ENCODE measurements at places on chromosomes 3 and 15.

- no peak for DNase-seq
Observed at GRCh38 chr15:31149987-31150386, 48.5 kb upstream of the TRPM1 start.

GRCh38 chr15:74010929-74011540 is 16.5 kb downstream of the PML start:
- no peak for DNase-seq

- DNase-seq, result no peak
Observed at GRCh38 chr3:27666708-27667107, 55.4 kb downstream of the EOMES start.

DNA sequence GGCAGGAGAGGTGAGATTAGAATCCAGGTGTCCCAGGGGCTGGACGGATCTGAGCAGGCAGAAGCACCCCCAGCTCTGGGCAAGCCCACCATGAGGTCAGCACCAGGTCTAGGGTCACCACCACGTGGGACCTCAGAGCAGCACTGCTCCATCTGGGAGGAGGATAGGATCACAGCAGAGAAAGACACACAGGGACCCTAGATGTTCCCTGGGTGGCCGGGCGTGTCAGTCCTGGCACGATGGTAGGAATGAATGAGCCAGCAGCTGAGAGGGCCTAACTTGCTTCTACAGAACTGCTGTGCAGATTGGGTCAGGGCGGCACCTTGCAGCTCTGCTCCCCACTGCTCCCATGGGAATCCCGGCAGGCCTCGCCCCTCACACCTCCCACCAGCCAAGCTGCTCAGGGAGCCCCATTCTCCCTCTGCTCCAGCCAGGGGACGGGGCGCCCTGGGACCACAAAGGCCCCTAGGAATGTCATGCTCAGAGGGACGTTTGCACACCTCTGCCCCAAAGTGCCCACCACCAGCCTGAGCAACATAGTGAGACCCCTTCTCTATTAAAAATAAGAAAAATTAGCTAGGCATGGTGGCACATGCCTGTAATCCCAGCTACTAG is 66.3 kb downstream of the ZNF445 start:
- no peak for DNase-seq

DNA sequence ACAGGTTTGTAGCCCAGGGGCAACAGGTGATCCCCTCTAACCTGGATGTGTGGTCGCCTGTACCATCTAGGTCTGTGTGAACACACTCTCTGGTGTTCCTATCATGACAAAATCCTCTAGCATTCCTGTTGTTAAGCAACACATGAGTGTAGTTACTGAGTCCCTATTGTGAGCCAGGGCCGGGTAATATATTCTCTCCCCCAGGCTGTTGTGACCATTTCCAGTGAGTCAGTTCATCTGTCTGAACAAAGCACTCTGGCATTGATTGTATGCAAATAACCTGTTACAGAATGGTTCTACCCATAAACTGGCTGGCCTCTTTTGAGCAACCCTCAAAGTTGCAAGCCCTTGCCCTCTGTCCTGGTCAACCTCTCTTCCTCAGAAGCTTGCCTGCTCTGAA is 2.6 kb upstream of the FLNB start:
- no peak for DNase-seq

GRCh38 chr3:65951836-65952505 is 86.7 kb downstream of the MAGI1 start:
- DNase-seq, result no peak

DNA sequence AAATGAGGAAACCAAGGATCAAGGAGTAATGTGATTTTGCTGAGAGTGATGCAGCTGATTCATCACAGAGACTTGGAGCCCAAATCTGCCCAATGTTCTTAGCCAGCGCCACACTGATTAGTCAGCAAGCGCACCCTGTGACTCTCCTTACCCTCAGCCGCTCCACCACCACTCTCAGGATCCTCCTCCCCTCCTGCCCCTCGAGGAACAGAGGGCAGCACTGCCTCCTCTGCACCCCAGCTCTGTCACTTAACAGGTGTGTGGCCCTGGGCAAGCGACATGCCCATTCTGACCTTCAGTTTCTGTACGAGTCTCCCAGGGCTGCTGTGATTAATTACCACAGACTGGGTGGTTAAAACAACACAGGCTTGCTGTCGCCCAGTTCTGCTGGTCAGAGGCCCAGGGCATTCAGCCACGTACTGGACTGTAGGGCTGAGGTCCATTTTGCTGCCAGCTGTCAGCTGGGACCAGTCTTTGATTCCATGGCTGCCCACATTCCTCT is 36.1 kb upstream of the HRH1 start:
- no peak for DNase-seq

DNA sequence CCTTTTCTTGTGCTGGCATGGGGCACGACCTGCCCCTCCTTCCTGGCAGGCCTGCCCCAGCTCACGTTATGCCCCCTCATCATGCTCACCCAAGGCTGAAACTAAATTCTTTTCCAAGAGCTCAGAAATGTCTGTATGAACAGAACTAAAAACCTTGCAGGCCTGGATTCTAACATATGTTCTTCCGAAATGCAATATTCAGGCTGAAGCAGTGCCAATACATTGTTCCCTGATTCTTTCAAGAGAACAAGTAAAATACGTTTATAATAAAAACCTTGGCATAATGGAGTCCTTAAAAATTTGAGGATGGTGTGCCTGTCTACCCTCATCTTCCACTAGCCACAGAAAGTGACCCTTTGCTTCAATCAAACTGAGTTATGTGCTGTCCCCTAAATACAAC is 48.5 kb upstream of the ICE2 start:
- no peak for DNase-seq

GRCh38 chr3:69058180-69058946 is 6.2 kb upstream of the TMF1 start:
- no peak for DNase-seq

- no peak for DNase-seq
Observed at GRCh38 chr3:138199851-138200250, 12.8 kb downstream of the ARMC8 start.

GRCh38 chr3:137121704-137122314 is 164.0 kb downstream of the IL20RB start:
- no peak for DNase-seq

DNA sequence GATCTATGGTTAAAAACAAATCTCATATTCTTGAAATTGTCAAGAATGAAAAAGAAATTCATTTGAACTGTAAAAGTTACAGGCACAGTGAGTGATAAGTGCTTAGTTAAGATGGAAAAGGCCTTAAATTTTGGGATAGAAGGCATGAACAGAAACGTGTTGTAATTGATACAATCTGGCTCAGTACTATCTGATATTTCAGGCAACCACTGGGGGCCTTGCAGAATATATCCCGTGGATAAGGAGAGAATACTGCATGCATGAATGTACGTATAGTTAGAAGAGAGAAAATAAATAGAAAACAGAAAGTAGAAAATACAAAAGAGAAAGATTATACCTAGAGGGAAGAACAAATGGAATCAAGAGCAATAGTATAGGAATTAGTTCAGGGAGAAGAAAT is 741.4 kb upstream of the CCDC54 start:
- DNase-seq, result no peak

GRCh38 chr3:18223571-18223970 is 201.6 kb downstream of the SATB1 start:
- DNase-seq, result no peak

DNA sequence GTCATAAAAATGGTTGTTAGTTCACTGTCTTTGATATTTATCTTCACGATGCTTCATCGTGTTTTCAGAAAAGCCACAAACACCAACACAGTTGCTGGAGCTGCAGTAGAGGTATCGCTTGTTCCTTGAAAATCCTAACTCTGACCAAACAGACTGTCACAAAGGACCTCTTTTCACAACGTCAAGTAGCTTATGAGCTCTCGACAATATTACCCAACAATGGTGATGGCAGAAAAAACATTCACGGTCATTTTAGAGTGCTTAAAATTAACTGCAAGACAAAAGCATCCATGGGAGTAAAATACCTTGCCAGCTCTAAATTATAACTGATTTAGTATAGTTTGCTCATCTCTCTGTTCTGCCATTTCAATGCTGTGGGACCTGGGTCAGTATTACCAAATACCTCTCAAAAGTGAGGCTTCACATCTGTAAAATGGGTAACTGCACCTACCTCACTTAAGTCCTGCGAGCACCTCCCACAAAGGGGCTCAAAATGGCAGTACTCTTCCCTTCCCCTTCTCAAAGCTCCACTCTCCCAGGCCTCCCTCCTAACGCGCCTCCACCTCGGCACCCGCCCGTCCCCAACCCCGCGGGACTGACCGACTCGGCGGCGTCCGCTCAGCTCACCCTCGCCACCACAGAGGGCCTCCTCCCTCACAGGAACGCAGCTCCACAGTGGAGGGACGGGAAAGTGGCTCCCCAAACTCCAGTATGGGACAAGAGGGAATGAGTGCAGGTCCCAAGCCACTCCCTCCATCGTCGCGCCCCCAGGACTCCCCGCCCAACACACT is 546 bp downstream of the TRIM59 start:
- no peak for DNase-seq

- no peak for DNase-seq
Observed at GRCh38 chr15:57654153-57654852, 52.2 kb upstream of the POLR2M start.

DNA sequence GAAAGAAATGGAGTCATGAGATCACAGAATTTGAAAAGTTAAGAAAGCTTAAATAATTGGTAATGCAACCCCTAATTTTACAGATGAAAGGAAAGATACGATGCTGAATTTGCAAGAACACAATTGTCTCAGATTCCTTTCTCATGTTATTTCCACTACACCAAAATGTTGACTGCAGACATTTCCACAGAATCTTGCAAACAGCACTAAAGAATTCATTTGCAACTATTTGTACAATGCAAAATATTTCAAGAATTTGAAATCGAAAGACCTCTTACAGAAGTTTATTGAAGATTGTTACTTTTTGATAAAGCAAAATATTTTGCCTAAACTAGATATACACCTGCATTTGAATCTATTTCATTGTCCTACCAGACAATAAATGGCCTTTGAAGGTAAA is 194.1 kb upstream of the KCNMB2 start:
- DNase-seq, result no peak

DNA sequence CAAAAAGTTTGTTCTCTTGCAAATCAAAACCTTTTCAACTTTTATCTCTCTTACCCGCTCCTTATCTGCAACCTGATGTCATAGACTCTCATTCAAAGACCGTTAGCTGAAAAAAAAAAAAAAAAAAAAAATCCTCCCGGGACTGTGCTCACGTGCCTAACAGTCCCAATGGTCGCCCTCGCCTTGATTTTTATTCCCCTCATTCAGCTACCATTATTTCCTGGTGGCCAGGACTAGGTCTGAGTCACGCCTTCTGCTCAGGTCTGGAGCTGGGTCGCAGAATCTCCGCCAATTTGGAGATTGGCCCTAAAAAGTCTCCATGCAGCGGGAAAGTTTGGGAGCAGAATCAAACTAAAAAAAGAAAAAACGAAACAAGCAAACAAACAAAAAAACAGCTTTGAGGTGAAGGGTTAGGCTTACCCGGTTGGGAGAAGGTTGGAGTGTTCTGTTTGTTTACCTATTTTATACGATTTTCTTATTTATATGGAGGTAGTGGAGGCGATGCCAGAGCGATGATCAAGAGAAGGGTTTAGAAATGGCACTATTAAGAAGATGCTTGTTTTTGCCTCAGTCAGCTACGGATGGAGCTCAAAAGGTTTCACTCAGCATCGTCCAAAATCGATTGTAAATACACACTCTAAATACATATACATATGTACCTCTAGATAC is 51.1 kb downstream of the ZIC4 start:
- DNase-seq, result no peak

Measured in activated CD8-positive, alpha-beta memory T cell treated with anti-CD3 and anti-CD28 coated beads, Interleukin-2, amount 50 U/mL, for 4 hours (primary cell).